ENCODE measurements at places on chromosomes 12 and 14. TPM values are rescaled to one million over a fixed set of nuclear protein-coding genes. Genes with fewer than 3 reads are reported as not detected.

GRCh38 chr14:42947991-42948390 lies 1341.3 kb downstream of the LRFN5 start:
- DNase-seq, result no peak

DNA sequence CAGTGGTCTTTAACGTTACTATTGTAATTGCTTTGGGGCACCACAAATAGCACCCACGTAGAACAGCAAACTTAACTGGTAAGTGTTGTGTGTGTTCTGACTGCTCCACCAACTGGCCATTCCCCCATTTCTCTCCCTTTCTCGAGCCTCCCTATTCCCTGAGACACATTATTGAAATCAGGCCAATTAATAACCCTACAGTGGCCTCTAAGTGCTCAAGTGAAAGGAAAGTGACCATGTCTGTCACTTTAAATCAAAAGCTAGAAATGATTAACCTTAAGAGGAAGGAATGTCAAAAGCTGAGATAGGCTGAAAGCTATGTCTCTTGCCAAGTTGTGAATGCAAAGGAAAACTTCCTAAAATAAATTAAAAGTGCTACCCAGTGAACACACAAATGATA lies 22.3 kb downstream of the PPP1R13B start:
- no peak for DNase-seq

DNA sequence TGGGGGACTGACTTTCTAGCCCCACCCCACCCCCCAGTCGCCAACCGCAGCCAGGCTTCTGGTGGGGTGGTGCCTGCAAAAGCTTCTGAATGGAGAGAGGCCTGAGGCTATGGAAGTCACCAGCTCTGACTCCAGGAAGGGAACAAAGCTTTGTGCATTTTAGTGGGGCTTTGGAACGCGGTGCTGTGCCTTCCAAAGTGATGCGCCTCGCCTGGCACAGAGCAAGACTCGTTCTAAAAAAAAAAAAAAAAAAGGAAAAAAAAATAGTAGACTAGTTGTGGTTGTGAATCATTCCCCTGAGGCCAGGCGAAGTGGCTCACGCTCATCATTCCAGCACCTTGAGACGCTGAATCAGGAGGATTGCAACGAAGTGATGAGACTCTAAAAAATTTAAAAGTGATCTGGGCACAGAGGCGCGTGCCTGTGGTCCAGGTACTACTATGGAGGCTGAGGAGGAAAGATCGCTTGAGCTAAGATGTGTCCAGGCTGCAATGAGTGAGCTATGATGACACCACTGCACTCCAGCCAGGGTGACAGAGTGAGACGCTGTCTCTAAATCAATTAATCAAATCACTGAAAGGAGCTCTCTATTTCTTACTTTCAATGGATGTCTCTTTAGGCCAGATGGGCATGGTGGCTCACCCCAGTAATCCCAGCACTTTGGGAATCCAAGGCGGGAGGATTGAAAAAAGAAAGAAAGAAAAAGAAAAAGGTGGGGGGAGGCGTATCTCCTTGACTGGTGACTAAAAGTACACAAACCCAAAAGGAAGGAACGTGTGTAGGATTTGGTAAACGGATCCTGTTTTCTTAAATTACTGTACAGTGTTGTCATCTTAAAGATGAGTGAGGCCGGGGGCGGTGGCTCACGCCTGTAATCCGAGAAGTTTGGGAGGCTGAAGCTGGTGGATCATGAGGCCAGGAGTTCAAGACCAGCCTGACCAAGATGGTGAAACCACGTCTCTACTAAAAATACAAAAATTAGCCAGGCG lies 259.6 kb upstream of the ALG10B start:
- no peak for DNase-seq

DNA sequence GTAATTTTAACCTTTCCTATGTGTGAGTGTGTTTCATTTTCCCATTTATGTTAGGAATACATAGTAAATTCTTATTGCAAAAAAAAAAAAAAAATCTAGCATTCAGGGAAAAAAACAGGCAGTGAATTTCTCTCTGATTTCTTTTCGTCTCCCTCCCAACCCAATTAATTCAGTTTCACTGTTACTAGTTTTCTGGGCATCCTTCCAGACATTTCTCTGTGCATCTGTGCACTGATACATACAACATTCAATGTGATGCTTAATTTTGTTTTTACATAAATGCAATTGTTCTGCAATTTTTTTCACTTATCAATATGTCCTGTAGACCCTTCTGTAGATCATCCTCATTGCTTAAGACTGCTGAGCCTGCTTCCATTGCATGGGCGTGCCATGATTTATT lies 694.3 kb upstream of the TBX3 start:
- DNase-seq, result no peak

DNA sequence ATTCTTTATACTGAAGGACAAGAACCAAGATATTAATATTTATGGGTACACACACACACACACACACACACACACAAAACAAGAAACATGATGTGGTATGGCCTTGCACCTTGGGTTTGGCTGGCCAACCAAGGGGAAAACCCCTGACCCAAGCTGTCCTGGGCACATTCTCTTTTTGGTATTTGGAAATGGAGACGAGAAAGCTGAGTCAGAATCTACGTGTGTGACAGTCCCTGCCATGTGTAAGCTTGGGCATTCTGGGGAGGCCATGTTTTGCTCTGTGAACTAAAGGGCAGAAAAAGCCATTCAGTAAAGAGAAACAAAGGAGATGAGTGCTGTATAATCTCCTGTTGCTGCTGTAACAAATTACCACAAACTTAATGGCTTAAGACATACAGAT lies 35.6 kb downstream of the PTGER2 start:
- DNase-seq, result no peak

DNA sequence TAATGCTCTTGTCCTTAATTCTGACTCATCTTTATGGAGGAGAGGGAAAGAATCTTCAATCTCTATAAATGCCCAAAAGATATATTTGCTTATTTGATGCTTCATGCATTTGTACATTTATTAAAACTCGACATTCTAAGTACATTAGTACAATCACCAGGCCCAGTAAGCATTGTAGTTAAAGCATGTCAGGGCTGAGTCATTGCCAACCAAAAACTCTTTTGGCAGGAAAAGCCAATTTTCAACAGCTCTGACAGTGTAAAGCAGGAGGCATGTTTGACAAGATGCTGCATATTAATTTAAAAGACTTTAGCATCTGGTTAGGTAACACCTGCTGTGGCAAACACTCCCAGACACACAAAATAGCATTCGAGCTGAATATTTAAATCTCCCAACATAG lies 290.9 kb downstream of the PPFIA2 start:
- no peak for DNase-seq

GRCh38 chr12:119728444-119728745 lies 60.5 kb downstream of the PRKAB1 start:
- DNase-seq, result no peak

- DNase-seq, result no peak
Measured at GRCh38 chr12:8698879-8699278, 1.1 kb downstream of the RIMKLB start.

- DNase-seq, result peak; percentile 70
Measured at GRCh38 chr14:92564344-92565039, 50.9 kb downstream of the RIN3 start.

- peak; percentile 90 for DNase-seq
Measured at GRCh38 chr14:92692822-92693226, 55.6 kb downstream of the LGMN start.

Gene PCED1B
- 2.0 TPM for total RNA-seq

Gene AHNAK2
- total RNA-seq, result 3.5 TPM

Gene KRT73
- total RNA-seq, result not detected

Gene DACT1
- total RNA-seq, result 9.8 TPM

Gene PXN
- total RNA-seq, result 89.8 TPM

Gene ADAM20
- 0.42 TPM for total RNA-seq

Gene KRT83
- total RNA-seq, result not detected

Gene LRTM2
- total RNA-seq, result not detected

Data from right cardiac atrium (tissue), 5 donors.